ENCODE measurements at places on chromosomes 1 and 21.

DNA sequence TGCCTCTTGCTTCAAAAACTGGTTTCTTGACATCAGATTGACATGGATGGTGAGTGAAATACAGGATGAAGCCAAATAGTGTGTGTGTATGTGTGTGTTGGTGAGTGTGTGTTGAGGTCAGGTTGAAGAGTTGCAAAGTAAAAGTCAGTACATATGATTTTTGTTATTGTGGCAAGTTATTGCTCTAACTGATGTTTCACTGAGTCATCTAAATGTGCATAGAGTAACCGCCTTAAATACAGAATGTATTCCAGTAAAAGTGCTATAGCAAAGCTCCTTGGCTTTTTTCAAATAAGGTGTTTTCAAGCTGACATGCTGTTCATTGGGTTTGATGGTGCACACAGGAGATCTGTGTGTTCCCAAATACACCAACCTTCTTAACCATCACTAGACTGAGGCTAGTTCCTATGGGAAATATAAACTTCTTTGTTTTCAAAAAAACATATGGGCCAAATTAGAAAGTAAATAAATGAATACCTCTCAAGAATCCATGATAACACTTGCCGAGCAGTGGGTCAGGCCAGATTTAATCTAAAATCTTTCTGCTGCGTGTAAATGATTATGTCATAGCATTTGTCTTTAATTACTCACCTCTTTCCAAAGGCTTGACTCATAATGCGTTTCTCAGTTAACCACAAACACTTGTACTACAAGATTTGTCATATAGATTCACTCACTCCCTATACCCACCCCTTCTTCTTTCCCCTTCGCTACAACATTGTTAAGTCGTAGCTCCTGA, 151.1 kb downstream of the LYPLAL1 start:
- no peak for DNase-seq

- peak; percentile 65 for DNase-seq
Observed at GRCh38 chr1:181141431-181141910, 53.0 kb downstream of the IER5 start.

DNA sequence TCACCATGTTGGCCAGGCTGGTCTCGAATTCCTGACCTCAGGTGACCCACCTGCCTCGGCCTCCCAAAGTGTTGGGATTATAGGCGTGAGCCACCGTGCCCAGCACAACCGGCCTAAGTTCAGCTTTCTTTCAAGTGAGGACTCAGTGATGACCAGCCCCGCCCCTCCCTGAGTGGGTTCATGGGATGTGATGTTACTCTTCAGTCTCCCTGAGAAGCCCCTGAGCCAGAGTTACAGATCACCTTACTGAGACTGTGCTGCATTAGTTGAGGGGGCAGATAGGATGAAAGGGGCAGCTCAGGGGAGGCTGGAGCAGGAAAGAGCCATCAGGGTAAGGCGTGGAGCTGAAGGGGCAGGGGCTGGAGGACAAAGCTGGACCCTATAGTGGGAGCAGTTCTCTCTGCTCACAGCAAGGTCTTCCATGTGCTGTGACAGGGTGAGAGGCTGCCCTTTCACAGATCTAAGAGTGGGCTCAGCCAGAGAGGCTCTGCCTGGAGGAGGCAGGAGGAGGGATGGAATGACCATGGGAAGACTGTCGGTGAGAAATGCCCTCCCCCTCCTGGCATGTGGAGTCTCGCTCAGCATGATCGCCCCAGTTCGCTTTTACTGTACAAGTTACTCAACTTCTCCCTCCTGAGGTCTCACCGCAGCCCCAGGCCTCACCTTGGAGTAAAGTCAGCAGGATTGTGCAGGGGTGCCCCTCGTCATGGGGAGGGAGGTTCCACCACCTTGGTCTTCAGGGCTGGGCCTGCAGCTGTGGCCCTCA, 13.4 kb downstream of the SH2D2A start:
- DNase-seq = no peak

DNA sequence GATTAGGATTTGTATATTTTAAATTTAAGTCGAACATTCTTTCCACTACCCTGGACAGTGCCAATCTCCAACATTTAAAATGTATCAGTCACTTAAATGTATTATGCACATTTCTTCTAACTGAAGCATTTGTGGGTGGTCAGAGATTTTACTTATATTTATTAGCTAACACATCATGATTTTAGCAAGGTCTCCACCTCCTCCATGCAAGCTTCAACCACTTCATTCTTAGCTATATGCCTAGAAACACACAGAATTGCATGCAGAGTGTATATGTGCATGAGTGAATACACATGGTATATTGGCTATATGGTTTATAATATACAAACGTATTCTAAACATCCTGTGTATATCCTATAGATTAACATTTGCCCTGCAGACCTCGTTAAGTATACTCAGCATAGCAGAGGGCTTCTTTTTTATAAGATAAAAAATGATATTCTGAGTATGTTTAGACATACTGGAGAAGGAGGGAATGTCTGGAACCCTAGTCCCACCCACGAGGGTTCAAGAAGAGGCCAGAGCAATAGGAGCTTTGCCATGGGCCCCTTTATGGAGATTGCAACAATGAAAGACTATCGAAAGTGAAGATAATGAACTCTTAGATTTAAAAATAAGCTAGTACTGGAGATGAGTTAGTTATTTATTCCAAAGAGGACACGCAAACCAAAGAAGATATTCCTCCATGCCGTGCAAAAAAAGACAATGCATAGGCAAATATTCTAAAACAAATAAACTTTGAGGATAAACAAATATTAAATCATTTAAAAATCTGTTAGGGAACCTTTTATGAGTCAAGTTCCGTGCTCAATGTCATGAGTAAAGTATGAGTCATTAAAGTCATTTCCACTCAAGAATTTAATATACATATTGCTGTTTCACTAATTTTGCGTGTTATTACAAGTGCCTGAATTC, 480.4 kb downstream of the SIPA1L2 start:
- no peak for DNase-seq

DNA sequence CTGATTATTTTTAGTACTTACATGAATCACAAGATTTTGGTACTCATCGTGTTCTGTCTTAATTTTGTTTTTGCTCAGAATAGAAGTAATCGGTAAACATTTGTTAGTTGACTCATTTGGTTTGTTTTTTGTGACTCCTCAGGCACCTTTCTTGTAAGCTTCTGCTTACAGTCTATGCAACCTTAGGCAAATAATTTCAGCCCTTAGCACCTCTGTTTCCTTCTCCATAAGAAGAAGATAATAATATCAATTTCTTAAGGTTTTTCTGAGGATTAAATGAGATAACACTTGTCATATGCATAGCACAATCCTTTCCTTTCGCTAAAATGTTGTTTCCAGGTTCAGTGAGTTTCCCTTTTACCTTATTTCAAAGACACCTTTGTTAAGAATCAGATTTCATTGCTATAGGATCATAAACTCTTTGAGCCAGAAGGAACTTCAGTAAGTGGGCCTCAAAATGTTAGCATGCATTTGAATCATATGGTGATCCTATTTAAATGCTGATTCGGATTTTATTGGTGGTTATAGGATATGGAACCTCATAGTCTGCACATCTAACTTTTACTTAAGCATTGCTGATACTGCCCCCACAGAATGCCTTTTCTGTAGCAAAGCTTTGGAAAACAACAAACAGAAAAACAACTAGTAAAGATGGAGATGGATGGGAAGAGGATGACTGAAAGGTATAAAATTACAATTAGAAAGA, 272.7 kb upstream of the CACYBP start:
- DNase-seq = no peak

DNA sequence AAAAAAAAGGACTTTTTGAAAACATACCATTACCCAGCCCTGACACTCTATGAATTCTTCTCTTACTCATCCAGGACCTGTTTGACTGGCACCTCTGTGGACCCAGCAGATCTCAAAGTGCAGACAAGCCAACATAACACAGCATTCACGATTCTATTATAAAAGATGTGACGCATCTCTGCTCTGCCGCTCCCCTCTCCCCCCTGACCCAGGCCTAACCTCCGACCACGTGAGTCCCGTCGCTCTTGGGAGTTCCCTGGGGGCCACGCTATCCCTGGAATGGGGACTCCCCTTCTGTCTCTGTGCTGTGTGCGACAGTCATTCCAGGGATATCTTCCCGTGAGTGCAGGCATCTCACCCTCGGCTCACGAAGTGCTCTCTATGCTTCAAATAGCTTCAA, 21.1 kb downstream of the LRRC38 start:
- DNase-seq = no peak

GRCh38 chr1:217090060-217090911, 367.1 kb upstream of the ESRRG start:
- DNase-seq = no peak

DNA sequence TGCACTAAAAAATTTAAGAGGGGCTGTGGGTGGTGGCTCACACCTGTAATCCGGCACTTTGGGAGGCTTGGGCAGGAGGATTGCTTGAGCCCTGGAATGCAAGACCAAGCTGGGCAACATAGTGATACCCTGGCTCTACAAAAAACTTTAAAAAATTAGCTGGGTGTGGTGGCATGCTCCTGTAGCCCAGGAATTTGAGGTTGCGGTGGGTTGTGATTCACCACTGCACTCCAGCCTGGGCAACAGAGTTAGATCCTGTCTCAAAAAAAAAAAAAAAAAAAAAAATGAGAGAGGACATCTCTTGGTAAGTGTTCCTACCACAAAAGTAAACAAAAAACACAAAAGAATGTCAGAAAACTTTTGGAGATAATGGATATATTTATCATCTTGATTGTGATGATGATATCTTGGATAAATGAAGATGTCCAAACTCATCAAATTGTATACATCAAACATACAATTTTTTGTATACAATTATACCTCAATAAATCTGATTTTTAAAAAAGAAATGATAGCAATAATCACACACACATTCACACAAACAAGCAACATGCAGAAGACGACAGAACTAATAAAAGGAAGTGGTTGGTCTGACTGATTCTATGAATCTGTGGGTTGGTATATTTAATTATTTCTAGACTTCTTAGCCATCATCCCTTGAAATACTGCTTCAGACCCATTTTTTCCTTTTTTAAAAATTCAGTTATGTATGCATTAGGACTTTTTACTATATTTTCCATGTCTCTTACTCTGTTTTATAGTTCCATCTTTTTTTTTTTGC, 465.9 kb downstream of the PLA2G4A start:
- DNase-seq = no peak

- no peak for DNase-seq
Observed at GRCh38 chr1:14850563-14850962, 252.1 kb downstream of the KAZN start.

DNA sequence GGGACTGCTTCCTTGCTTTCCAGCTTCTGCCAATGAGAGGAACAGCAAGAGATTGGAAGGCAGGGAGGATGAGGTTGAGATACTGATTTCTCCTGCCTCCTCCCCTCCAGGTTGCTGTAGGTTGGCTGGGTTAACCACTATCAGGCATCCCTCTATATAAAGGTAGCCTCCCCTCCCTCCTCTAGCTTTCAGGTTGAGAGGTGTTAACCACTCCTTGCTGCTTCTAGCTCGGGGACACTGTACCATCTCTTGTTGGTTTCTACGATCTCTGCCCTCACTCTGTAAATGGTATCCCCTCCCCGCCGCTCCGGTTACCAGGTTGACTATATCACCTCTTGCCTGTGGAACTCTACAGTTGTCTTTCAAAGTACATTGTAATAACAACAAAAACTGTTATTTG, 16.7 kb downstream of the LPAR3 start:
- DNase-seq = no peak

DNA sequence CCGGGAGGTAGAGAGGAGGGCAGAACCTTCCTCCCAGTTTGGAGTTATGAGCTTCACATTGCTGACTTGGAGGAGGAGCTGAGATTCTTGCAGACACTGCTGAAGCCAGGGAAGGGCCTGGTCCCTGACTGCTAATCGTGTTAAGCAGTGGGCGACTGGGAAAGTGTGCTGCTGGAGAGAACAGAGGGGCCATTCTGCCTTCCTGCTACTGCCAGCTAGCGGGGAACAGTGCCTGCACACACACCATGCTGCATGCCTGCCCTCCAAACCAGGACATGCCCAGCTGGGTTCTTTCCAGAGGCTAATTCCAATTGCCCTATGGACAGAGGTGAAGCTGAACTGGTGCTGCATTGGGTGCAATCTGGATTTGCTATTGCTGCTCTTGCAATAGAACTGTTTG, 281.4 kb downstream of the AJAP1 start:
- DNase-seq = no peak

DNA sequence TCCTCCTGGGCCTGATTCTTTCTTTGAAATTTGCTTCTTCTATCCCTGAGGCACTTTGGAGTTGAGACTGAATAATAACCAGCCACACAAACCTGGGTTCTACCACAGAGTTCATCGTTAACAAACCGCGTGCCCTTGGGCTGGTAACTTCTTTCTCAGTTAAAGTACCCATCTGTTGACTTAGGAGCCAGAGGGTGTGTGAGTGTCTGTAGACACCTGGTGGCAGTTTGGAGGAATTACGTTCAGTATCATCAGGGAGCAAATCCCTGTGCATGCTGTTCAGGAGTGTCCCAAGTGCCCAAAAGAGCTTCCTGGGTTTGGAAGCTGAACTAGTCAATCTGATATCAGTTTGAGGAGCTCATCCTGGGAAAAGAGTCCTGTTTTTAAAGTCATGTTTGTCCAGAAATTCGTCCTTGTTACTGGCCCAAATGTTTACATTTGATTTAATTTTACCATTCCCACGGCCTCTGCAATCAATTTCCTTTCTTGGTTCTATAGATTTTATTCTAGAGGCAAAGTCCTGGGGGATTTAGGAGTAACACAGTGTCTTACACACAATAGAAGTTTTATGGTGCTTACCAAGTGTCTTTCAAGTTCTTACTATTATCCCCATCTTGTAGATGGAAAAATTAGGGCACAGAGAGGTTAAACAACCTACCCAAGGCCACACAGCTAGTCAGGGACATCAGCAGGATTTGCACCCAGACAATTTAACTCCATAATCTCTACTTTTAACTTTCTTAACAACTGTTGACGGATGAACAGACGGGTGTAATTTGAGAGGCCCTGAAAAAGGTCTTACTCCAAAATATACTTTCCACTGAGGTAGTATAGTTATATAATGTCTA, 26.7 kb upstream of the RPTN start:
- peak; percentile 45 for DNase-seq

GRCh38 chr1:93080179-93080823, 1.2 kb downstream of the MTF2 start:
- peak; percentile 23 for DNase-seq

DNA sequence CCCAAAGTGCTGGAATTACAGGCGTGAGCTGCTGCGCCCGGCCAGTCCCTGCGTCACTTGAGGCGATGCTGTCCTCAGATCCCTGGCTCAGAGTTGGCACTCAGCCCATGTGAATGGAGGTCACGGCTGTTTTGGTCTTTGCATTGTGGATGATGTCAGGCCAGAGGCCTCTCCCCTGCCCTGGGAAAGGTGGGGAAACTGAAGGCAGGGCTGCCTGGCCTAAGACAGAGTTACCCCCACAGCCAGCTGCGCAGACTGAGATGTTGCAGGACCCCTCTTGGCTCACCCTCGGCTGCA, 821 bp downstream of the MASP2 start:
- DNase-seq = no peak

GRCh38 chr1:25997828-25998761, at the start of gene PAFAH2:
TSS of gene PAFAH2 (minus strand) at chr1:25998063. CDS start at chr1:25990816, 7,247 bp downstream.
- peak; percentile 98 for DNase-seq

GRCh38 chr1:3578433-3578805, 32.9 kb downstream of the MEGF6 start:
- DNase-seq = no peak

- DNase-seq = no peak
Observed at GRCh38 chr21:44067011-44067839, 40.0 kb upstream of the PWP2 start.

Measured in activated naive CD4-positive, alpha-beta T cell treated with anti-CD3 and anti-CD28 coated beads, Interleukin-2, amount 10 ng/mL, durations not matched to agents 7 days and 5 days (primary cell).